ENCODE measurements at places on chromosomes 2 and 18.

DNA sequence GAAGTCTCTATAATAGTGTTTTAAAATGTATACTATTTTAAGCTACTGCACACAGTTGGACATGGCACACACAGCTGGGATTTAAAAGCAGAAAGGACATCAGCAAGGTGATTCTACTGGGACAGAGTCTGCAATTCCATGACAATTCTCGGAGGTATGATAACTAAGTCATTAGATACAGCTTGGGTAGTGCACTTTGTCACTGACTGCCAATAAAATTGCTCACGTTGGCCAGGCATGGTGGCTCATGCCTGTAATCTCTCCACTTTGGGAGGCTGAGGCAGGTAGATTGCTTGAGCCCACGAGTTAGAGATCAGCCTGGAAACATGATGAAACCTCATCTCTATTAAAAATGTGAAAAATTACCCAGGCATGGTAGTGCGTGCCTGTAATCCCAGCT lies 134.1 kb upstream of the SATB2 start:
- no peak for DNase-seq

- DNase-seq: no peak
These were observed 343.2 kb downstream of the ALK start for GRCh38 chr2:29578084-29578598.

GRCh38 chr2:168160897-168161296 lies 86.5 kb downstream of the STK39 start:
- no peak for DNase-seq

DNA sequence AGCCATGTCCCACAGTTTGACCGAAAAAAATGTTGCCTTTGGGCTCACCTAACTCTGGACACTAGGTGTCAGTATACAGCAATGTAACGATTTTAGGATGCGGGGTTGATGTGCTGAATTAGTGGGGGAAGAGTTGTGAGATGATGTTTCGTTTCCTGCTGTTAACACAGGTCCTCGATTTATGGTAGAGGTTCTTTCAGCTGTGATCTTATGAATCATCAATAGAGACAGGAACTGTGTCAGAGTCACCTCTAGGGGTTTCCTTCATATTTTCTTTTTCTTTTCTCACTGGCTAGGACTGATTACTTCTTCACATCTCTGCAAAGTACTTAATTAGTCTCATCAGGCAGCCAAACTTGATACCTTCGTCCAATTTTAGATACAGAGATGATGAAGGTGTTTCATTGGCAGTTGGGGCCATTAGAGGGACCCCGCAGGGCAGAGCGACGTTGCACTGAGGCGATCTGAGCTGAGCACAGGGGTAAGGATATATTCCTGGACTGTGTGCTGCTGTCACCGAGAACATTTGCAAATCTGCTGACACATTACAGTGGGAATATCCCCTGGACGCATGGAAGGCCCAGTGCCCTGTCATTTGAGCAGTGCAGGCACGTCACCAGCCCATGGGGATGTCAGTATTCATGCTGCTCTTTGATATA lies 10.2 kb upstream of the MMADHC start:
- DNase-seq: peak; percentile 80

DNA sequence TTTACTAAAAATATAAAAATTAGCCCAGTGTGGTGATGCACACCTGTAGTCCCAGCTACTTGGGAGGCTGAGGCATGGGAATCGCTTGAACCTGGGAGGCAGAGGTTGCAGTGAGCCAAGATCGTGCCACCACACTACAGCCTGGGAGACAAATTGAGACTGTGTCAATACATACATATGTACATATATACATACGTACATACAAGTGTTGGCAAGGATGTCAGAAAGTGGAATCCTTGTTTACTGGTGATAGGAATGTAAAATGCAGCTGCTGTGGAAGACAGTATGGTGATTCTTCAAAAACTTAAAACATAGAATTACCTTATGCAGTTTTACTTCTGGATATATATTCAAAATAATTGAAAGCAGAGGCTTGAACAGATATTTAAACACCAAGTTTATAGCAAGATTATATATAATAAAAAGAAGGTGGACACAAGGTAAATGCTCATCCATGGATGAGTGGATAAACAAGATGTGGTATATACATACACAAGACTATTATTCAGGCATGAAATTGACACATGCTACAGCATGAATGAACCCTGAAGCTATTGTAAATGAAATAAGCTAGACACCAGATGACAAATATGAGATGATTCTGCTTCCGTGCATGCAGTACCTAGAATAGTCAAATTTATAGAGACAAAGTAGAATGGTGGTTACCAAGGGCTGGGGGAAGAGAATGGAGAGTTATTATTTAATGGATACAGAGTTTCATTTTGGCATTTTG lies 43.2 kb downstream of the CCDC138 start:
- DNase-seq: no peak

DNA sequence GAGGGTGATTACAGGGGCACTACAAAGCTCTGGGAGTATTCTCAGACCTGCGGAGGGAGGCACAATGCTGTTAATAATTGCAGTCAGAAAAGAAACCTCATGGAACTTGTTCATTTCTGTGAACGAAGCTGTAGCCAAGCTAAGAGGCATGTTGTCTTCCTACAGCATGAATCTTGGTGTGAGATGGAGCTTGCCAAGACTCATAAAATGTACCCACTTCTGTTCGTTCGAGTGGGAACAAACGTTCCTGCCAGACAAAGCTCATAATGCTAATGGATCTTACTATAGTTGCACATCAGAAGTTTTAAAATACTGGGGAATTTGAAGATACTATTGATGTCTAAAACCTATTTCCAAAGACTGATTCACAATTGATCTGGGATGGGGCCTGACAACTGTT lies 489.1 kb downstream of the ZEB2 start:
- DNase-seq: no peak

- DNase-seq: peak; percentile 35
These were observed 5.3 kb upstream of the NEU4 start for GRCh38 chr2:241803387-241804325.

GRCh38 chr2:191166756-191167445 lies 16.1 kb upstream of the STAT4 start:
- DNase-seq: no peak

- no peak for DNase-seq
These were observed 46.0 kb downstream of the CYP27C1 start for GRCh38 chr2:127174136-127174535.

DNA sequence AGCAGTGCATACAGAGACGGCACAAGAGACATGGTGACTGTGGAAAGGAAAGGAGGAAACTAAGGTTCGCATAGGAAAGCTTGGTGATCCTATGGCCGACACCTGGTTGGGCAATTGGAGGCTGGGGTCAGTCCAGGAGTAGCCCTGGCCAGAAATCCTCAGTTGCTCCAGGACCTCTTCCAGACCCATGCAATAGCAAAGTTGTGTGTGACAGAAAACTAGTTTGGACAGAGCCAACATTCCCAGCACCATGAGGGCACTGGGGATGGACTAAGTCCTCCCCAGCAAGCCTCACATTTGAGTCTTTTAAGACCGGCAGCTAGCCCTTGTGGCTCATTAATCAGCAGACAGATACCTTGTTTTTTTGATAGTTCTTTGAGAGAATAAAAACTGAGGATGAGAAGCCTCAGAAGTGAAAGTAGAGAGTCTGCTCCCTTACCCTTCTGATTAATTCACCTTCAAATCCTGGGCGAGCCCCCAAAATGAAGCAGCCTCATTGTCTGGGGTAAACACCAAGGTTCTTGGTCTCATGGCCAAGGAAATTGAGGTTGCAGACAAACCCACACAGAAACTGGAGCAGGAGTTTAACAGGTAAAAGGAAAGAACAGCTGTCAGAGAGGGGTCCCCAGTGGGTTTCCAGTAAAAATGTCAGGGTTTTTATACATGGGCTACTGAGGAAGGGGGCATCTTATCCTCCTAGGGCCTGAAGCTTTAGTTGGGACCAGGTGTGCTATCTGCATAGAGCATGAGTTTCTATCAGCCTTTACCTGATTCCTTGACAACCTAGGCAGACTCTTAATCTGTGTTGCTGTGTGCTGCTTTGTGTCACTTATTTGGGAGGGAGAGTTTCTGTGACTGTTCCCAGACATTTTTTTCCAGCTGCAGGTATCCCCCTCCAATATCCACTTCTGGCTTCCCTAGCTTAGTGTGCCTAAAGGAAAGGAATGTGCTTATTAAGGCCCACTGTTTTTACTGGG lies 39.1 kb downstream of the STK17B start:
- DNase-seq: peak; percentile 65

GRCh38 chr2:37590119-37590571 lies 81.3 kb downstream of the CDC42EP3 start:
- DNase-seq: no peak

DNA sequence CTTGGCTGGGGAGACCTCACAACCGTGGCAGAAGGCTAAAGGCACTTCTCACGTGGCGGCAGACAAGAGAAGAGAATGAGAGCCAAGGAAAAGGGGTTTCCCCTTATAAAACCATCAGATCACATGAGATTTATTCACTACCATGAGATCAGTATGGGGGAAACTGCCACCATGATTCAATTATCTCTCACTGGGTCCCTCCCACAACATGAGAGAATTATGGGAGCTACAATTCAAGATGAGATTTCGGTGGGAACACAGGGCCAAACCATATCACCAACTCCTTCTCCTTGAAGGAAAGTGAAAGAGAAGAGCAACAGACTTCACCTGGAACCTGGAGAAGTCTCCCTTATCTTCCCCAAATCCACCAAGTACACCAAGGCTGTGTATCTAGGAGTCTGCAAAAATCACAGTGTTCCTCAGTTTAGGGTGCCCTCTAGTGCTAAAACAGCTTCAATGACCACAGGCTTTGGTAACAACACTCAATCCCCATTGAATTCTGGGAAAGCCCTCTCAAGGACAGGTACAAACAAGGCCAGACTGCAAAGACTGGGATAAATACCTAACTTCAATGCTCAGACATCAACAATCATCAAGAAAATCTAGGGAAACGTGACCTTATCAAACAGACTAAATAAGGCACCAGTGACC lies 148.8 kb upstream of the SRD5A2 start:
- no peak for DNase-seq

DNA sequence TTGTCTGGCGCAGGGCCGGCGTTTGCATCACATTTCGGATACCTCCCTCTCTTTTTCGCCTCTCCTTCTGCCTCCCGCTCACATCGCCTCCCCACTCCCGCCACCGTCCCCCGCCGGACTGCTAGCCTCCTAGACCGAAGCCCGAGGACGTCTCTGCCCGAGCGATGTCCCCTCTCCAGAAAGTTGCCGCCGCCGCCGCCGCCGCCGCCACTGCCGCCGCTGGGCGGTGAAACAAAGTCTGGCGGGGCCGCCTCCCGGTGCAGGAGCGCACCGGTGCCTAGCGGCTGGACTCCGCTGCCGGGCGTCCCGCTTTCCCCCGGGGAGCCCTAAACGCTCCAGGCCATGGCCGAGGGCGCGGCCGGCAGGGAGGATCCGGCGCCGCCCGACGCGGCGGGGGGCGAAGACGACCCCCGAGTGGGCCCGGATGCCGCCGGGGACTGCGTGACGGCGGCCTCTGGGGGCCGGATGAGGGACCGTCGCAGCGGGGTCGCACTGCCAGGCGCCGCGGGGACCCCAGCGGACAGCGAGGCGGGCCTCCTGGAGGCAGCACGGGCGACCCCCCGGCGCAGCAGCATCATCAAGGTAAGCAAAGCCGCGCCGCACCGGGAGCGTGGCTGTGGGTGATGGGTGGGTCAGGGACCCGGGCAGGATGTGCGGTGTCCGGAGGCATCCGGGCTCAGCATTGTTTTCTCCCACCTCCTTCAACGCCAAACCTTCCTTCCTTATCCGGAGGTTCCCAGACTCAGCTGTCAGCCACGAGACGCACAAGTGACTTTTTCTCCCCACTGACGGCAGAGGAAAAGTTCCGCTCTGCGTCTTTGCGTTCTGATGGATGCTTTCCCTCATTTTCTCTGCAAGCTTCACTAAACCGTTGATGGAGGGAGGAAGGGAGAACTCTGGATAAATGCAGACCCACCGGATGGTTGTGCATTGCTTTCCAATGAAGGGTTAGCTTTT lies 643 bp downstream of the PLCL1 start:
- peak; percentile 8 for DNase-seq

All from CD4-positive, alpha-beta T cell treated with Interleukin-4 for 4 hours (primary cell).